Stimulated activated CD4-positive, alpha-beta T cell treated with anti-CD3 and anti-CD28 coated beads, Interleukin-2, amount 100 ng/mL, for 4 hours (primary cell): ENCODE measurements at places on chromosomes 11 and 22.
A peak's percentile ranks its signal among the peaks of the same experiment; 100 is the strongest.

- no peak for DNase-seq
Measured at GRCh38 chr11:132852361-132852760, 679.9 kb downstream of the OPCML start.

GRCh38 chr11:47229161-47229560, 14.4 kb downstream of the DDB2 start:
- no peak for DNase-seq

DNA sequence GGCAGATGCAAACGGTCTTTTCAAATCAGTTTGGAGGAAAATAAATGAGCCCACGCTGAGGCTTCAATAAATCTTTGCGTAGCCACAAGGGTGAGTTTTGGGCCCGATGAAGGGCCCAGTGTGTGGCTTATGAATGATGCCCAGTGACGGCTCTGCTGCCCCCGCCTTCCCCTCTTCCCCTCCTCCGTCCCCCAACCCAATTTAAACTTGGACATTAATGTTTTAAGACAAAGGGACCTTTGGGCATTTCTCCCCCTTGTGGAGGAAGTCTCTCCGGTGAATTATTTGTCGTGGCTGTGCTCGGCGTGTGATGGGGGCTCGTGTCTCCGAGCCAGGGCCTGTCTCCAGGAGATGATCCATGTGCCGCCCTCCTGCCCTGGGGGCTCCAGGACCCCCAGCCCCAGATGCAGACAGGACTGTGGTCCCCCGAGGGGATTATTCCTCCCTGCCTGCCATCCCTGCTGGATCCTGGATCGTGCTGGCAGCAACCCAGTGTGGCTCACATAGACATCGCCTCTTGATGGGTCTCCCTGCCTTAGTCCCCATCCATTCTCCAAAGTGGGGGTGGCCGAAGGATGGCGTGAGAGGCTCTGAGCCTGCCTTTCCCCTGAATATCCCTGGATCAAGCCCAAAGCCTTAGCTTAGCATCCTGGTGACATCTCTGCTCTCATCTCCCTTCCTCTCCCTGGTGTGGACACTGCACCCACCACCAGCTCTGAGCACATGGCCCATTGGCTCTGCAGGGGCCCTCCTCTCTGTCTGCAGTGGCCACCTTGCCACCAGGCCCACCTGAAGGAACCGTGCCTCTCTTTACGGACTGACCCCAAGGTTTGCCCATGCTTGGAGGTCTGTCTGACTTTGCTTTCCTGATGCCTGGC, 56.4 kb downstream of the SMIM38 start:
- DNase-seq, result no peak

DNA sequence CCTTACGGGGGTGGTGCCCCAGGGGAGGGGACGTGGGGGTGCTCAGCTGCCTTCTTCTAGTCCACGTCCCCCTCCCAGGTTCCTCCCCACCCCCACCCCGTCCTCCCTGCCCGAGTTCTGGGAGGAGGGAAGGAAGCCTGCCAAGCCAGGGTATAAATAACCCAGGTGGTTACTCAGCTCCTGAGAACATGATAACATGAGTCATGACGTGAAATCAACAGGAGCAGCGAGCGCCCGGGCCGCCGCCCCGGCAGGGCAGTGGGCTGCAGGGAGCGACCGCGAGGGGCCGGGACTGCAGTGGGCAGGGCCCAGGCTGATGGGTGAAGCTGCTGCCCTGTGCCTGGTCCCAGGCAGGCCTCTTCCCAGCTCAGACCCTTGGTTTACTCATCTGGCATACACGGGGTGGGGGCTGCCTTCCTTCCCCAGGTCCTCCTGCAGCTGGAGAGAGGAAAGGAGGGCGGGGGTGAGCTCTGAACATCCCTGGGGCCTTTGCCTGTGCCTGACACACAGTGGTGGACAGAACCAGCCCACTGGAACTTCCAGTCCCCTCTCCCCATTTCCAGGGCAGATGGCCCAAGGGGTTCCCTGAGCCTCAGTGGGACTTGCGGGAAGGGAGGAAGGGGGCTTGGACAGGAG, 8.8 kb upstream of the PDGFB start:
- DNase-seq, result no peak

GRCh38 chr22:43308060-43308830, 34.9 kb downstream of the SCUBE1 start:
- DNase-seq, result no peak

GRCh38 chr11:76792505-76793264, 9.5 kb downstream of the TSKU start:
- no peak for DNase-seq

- no peak for DNase-seq
Measured at GRCh38 chr11:44761551-44761961, 34.8 kb downstream of the TSPAN18 start.

DNA sequence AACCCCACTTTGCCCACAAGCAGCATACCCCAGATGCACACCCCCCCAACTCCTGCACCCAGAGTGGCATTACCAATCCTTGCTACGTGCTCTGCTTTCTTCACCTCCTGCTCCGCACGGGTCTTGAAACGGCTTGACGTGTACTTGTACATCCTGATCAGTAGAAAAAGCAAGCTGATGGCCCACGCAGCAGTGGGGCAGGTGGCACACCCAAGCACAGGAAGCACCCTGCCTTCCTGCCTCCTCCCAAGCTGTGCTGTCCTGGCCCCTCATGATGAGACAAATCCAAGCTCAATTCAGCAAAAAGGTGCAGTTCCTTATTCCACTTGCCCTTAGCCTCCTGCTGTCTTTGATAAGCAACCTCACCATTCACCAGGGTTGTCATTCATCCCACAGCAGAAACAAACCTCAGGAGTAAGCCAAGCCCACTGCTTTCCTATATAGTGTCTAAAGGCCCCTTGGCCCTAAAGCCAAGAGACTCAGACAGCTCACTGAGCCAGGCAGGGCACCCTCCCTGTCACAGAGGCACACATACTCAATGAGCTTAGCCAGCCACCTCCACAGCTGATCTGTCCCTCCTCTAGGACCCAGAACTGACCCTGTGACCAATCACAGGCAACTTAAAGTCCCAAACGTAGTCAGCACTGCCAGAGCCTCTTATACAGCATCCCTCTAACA, 27.8 kb downstream of the MORC2 start:
- DNase-seq, result peak; percentile 35

- DNase-seq, result peak; percentile 16
Measured at GRCh38 chr11:6812390-6813005, 13.0 kb upstream of the OR6A2 start.

GRCh38 chr11:130470832-130471706, 22.6 kb downstream of the ADAMTS15 start:
- DNase-seq, result no peak
